ENCODE measurements at places on chromosomes 12 and 14. TPM values are rescaled to one million over a fixed set of nuclear protein-coding genes. Genes with fewer than 3 reads are reported as not detected.

The GPR84 gene
- 0.45 TPM for total RNA-seq

The CMAS gene
- total RNA-seq = 19.8 TPM

The SMIM41 gene
- total RNA-seq = not detected

The MANSC4 gene
- total RNA-seq = not detected
